ENCODE measurements at places on chromosomes 16 and 17.

DNA sequence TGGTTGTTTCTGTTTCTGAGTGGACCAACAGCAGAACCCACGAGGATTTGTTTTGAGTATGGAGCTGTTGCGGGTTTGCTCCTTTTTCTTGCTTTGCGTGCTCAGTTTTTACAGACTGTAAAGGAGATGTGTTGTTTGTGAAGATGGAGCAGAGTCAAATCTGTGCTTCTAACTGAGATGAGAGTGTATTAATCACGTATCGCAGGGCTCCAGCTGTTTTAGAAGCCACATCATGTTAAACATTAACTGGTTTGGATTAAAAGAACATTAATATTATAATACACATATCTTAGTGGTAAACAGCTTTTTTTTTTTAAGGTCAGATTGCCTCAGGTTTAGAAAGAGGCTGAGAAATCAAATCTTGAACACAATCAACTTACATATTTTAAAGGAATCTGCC, 69.4 kb downstream of the YPEL2 start:
- no peak for DNase-seq

DNA sequence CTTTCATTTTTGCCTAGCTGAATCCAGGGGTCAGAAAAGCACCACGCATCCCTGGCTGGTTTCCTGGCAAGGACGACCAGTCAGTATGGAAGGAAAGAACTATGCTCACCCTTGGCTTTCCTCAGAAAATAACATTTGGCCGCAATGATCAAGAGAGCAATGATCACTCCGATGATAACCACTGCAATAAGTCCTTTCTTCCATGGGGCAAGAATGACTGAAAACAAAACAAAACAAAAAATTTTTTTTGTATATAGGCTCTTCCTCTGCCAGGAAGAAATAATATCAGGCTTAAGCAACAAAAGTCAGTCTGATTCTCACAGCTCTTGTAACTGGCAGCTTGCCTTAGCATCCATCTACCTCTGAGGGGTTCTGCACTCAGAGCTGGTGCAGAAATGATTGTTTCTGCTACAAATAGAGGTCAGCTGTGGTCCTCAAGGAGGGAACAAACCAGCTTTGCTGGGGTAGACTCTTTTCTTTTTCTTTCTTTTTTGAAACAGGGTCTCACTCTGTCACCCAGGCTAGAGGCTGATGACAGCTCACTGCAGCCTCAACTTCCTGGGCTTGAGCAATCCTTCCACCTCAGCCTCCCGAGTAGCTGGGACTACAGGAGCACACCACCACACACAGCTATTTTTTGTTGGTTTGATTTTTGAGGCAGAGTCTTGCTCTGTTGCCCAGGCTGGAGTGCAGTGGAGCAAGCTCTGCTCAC, 35.7 kb downstream of the PECAM1 start:
- no peak for DNase-seq

DNA sequence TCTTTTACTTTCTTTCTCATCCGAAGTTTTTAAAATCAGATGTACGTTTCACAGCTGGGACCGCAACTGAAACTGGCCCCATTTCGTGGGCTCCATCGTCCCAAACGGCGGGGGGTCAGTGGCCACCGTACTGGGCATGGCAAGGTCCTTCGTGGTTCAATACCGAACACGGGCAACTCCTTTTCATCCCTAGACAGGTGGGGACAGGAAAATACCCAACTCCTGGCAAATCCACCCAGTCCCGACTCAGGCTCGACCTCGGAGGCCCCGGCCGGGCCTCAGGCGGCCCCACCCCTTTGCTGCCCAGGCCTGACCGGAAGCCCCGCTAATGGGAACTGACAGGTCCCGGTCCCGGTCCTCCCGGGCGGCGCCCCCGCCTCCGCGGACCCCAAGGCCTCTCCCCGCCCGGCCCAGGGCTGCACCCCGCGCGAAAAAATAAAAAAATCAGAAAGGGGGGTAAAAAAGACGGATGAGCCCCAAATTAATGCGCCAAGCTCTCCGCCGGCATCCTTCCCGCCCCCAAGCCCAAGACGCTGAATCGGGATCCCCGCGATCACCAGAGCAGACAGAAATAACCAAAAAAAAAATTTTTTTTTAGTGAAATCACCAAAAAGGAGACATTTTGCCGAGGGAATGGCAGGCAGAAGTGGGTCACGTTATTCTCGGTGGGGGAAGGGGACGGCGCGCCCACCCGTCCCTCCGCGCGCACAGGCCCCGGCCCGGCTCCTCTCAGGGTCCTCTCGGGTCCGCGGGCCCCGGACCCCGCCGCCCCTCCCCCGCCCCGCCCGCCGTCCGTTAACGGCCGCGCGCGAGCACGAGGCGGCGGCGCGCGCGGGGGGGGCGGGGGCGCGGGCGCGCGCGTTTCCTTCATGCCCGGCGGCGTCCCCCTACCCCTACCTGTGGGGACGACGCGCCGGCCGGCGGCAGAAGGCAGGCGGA, 562 bp downstream of the ZC3H7A start:
- no peak for DNase-seq

DNA sequence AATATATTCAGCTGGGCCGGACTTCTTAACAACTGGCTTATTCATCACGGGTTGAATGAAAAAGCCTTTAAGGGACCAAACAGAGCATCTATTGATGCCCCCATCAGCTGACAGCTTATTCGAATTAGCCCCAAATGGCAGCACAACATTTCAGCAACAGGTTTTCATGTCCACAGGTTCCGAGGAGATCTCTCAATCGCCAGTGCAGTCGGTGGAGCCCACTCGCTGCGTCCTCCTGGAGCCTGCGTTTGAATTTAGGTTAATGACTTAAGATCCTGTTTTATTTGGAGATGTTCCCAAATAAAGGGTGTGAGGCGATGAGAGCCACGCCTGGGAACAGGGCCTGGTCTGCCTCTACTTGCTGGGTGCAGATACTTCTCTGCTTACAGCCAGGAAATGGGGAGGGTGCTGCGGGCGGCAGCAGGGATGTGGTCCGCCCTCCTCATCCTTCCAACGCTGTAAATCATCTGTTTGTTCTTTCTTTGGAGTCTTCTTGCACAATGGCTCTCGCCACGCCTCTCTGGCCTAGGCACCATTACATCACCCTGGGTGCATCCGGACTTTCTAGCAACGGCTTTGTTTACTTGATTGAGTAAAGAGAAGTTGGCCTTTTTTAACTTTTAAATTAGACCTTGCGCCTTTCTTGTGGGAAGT, 22.6 kb downstream of the NDE1 start:
- DNase-seq = peak; percentile 20

DNA sequence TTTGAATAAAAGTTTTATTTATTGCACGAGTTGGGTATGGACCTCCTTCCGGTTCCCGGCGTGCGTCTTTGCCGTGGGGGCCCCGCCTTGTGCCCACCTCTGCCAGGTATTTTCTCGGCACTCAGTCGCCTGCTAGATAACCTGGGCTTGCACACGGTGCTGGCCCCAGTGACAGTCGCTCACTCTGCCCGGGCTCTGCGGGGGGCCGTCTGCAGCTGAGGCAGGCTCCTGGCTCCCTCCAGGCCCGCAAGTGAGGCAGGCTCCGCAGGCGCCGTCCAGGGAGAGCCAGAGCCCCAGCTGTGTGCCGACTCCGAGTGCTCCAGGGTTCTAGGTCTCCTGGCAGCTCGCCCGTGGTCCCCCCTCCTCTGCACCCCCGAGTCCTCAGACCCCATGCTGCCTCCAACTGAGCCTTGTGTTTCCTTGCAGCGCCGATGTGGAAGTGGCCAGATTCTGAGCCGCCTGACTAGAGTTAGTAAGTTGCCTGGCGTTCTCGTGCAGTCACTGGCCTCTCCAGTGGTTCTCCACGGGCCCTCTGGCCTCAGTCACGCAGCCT, 54.7 kb upstream of the PVALEF start:
- DNase-seq = no peak

- peak; percentile 70 for DNase-seq
These were observed 12.6 kb downstream of the THRA start for GRCh38 chr17:40075201-40075941.

DNA sequence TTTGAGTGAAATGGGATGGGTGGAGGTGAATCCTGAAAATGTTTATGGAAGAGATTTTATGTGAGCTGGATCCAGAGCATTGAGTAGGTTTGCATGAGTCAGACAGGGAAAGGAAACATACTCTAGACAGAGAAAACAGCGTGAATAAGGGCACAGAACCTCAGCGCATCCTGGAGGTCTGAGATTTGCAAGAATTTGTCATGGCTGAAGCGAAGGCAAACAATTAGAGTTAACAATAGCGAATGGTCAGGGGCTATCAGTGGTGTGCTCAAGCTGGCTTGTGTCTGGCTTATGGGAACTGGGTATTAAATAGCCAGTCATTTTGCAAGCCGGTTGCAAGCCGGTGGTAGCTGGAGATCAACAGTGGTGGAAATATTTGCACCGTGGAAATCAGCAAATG, 36.4 kb downstream of the MAP2K6 start:
- no peak for DNase-seq

DNA sequence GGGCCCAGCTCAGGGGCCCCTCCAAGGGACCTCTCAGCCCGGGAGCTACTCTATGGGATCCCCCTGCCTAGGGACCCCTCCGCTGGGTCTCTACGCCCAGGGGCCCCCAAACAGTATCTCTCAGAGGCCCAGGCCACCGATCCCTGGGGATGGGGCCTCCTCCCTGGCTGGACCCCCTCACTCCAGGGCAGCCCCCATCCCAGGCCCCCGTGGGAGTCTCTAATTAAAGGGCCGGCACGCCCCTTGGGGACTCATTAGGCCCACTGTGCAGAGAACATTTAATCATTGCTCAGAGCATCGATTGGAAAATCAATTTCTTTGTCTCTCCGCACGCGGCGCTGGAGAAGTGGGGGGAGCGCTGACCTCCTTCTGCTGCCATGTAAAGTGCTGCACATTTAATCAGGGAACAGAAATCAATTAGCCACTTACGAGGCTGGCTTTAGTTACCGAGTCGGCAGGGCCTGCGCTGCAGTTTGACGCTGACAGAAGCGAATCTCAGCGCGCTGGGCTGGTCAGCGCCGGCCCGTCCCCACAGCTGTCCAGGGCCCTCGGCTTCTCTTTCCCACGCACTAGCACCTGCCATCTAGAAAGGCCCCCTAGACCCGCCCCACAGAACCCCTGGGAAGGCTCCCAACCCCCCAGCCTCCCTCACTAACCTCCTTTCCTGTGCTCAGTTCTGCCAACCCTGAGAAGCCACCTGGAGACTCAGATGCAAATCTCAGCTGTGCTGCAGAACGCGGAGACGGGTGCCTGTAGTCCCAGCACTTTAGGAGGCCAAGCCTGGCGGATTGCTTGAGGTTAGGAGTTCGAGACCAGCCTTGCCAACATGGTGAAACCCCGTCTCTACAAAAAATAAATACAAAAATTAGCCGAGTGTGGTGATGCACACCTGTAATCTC, 20.2 kb upstream of the C1QL1 start:
- no peak for DNase-seq

- DNase-seq = no peak
These were observed 236.8 kb downstream of the MSI2 start for GRCh38 chr17:57493171-57493570.

GRCh38 chr16:27595993-27596392, 46.0 kb downstream of the KATNIP start:
- DNase-seq = no peak

DNA sequence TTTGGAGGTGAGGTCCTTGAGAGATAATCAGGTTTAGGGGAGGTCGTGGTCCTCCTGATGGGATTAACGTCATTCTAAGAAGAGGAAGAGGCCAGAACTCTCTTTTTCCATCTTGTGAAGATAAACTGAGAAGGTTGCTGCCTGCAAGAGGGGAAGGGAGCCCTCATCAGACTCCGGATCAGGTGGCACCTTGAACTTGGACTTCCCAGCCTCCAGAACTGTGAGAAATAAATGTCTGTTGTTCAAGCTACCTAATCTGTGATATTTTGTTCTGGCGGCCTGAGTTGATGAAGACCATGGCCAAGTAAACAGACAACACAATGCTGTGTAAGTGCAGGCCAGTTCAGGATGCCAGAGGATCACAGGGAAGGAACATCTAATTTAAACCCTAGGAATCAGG, 10.9 kb upstream of the PRKCB start:
- no peak for DNase-seq

- DNase-seq = no peak
These were observed 48.1 kb upstream of the HS3ST4 start for GRCh38 chr16:25643633-25644032.

GRCh38 chr16:87336434-87337240, 19.4 kb upstream of the C16orf95 start:
- DNase-seq = no peak

GRCh38 chr16:69013991-69014390, 91.5 kb upstream of the HAS3 start:
- DNase-seq = no peak

DNA sequence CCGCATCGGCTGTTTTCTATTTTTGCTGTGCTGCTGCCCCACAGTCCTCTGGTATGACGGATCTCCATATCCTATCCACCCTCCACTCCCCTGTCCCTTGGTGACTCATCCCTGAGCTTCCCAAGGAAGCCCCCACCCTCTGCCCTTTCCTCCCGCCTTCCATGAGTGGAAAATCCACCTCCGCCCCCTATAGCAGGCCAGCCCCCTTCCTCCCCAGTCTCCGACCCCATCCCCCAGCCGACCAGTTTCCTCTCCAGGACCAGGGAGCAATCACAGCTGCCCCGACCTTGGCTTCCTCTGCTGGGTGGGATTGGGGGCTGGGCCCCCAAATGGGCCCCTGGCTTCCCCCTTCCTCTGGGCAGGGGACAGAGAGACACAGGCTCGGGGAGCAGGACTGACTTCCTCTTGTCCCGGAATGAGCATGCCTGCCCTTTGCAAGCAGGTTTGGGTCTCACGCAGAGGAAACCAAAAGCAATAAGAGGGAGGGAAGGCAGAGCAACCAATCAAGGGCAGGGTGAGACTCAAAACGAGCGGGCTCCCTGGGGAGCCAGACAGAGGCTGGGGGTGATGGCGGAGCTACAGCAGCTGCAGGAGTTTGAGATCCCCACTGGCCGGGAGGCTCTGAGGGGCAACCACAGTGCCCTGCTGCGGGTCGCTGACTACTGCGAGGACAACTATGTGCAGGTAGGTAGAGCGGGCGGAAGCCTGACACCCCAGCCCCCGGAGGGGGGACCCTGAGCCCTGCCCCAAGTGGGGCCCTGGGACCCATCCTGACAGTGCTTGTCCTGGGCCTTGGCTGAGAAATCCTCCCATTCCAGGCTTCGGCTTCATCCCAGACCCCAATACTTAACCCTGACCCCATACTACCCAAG, at the start of the genes ABI3 and GNGT2:
Gene ABI3, plus strand, starts transcription at position 550 of the 872 bp plus-strand sequence. Its CDS starts 18 bp downstream, at position 568.
Gene GNGT2, minus strand, starts transcription at position 417 of the 872 bp plus-strand sequence. CDS start 3,152 bp downstream, outside the sequence.
- DNase-seq = peak; percentile 66

- DNase-seq = peak; percentile 63
These were observed at the start of gene LITAF for GRCh38 chr16:11586856-11587642. LITAF (minus strand) TSS chr16:11586919; CDS start chr16:11556730, 30,189 bp downstream.

DNA sequence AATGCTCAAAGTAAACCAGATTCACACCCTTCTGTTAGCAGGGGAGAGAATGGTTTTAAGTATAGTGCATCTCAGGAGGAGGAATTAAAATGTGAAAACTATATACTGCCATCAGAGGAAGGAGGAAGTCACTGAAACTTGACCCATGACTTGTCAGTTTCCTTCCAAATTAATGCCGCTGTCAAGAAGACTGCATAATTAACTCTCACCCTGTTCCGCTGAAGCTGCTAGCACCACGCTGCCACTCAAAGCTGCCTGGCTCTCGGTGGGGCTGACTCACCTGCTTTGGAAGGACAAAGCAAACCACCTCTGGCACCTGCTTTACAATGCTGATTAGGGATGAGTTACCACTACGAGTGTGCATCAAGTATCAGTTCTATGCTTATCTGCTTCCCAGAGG, 37.8 kb upstream of the ULK2 start:
- DNase-seq = no peak

Measured in stimulated activated naive CD8-positive, alpha-beta T cell treated with anti-CD3 and anti-CD28 coated beads, Interleukin-15, amount 100 ng/mL, for 72 hours (primary cell).